ENCODE measurements at places on chromosomes 1 and 21.
A peak's percentile ranks its signal among the peaks of the same experiment; 100 is the strongest.

DNA sequence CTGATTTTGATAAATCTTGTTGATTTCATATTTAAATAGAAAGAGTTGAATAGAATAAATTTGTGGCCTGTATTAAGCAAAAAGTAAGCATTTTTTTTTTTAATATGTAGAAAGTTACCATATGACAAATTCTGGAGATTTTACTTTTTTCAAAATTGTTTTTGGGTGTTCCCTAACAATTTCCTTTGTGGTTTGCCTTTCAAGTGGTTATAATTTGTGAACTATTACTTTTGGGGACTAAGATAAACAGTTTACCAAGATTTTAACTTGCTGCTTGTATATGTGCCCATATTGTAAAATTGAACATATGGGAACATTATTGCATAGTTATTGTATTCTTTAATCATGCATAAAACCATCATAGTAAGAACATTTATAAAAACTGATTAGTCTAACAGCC lies 34.6 kb downstream of the SLC30A7 start:
- no peak for DNase-seq

DNA sequence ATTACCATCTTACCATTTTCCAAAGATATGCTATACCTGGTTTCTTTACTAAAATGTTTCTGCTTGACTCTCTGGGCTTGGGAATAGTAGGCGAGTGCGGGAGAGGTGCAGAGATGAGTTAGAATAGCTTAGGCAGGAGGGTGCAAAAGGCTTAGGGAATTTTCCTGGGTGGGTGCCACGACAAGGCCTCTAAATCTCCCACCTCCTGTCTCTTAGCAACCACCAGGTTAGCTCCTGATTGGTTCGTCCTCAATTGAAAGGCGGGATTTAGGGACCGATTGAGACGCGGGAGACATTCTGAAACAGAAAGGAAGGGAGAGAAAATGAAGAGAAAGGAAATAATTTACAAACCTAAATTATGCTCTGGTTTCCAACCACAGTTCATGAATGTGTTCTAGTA lies 3.1 kb downstream of the ACKR1 start:
- DNase-seq: no peak

- DNase-seq: no peak
These were observed 26.2 kb downstream of the HEYL start for GRCh38 chr1:39613250-39613649.

DNA sequence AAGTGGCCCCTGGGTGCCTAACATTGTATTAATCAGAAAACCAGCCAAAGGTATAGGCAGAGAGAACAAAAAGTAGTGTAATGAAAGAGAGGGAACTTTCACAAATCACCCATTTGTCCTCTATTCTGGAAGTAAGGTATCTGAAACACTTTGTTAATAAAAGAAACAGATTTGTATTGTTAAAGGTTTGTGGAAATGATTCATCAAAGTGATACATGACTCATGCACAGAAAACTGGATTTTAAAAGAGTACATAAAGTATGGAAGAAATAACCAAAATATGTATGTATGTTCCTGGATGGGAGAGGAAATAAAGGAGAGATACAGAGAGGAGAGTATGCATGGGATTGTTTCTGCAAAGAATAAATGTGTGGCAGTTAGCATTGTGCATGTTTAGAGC lies 126.8 kb downstream of the RGS21 start:
- no peak for DNase-seq

GRCh38 chr1:1917304-1917976 lies 1.6 kb downstream of the TMEM52 start:
- DNase-seq: no peak

DNA sequence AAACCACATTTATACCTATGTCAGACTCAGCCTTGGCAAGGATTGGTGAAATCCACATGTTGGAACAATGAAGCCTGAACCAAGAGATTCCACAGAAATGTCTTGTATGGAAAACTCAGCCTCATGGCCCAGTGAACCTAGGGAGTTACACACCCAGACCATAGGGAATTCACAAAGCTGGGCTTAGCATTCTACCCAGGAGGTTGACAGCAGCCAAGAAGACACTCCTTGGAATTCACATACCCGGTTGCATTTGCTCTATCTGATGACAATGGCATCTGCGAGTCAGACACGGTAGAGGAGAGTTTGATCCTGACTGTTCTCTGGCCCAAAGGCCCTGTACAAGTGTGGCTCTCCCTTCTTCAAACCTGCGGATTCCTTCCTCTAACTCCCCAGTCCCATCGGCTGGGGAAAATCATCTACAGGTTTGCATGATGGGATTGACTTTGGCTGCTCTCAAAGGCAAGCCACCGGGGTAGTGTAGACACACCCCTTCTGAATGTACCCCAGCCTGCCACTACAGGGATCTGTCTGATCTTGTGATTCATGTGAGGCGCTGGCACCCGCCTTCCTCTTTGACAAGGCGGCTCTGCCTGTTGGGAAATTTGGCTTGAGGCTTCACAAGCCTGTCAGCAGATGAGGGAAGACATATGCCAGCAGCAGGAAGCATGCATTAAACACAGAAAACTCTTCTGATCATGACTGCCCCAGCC lies 297.3 kb upstream of the KAZN start:
- no peak for DNase-seq

DNA sequence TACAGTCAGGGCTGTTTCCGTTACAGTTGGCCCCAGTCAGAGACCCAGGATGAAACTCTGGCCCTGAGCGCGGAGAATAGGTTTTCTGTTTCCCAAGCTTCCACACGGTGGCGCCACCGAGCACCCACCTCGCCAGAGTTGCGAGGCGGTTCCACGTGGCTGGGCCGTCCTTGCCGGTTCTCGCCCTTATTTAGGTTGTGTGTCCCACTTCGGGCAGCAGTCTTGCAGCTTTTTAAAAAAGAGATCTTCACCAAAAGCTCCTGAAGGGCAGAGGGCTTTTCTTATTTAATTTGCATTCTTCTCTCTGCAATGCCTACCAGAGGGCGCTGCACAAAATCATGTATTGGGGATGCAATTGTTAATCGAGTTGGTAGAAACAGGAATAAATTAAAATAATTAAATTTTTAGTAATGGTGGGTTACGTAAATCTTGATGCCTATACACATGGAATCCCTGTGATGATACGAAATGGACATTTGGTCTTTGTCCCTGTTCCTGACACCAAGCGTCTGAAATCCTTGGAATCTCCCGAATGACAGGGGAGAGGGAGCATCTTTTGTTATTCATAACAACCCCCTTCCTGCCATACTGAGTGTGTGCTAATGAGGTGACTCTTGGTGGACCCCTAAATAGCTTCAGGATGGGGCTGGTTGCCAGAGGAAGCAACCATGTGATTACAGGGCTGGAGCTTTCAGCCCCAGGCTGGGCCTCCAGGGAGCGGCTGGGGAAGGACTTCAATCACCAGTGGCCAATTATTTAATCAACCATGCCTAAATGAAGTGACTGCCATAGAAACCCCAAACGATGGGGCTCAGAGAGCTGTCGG lies 5.6 kb upstream of the S100A7 start:
- peak; percentile 85 for DNase-seq

GRCh38 chr1:222068937-222069336 lies 327.0 kb upstream of the DUSP10 start:
- no peak for DNase-seq

GRCh38 chr1:203360547-203361185 lies 9.7 kb upstream of the FMOD start:
- DNase-seq: no peak

DNA sequence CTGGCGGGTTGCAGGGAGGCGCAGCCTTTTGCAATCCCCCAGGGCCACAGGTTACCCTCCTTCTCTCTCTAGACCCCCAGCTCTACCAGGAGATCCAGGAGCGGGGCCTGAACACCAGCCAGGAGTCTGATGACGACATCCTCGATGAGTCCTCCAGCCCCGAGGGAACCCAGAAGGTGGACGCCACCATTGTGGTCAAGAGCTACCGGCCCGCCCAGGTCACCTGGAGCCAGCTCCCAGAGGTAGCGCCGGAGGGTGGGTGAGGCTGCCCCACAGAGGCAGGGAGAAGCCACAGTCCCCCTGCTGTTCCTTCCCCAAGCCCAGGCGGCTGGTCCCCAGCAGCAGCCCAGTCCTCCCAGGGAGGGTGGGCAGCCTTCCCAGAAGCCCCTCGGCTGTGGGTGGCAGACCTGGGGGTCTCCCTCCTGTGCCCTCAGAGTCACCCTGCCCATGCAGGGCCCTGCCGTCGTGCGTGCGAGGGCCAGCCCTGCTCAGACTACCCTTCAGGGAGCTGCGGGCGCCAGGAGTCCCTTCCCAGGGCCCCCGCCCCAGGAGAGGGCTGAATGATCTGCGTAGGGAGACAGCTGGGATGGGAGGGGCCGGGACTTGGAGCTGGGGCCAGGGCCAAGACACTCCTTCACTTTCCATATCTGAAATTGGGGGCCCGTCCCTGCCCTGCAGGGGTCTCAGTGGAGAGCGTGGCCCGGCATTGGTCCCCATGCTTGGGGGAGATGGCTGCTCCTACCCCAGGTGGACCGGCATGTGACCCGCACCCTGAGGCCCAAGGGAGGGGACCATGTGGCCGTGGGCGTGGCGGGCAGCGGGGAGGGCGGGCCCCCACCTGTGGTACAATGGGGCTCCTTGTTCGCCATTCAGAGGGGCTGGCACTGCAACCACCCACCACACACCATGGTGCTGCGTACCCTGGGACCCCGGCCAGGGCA lies 12.9 kb downstream of the ARHGEF16 start:
- no peak for DNase-seq

DNA sequence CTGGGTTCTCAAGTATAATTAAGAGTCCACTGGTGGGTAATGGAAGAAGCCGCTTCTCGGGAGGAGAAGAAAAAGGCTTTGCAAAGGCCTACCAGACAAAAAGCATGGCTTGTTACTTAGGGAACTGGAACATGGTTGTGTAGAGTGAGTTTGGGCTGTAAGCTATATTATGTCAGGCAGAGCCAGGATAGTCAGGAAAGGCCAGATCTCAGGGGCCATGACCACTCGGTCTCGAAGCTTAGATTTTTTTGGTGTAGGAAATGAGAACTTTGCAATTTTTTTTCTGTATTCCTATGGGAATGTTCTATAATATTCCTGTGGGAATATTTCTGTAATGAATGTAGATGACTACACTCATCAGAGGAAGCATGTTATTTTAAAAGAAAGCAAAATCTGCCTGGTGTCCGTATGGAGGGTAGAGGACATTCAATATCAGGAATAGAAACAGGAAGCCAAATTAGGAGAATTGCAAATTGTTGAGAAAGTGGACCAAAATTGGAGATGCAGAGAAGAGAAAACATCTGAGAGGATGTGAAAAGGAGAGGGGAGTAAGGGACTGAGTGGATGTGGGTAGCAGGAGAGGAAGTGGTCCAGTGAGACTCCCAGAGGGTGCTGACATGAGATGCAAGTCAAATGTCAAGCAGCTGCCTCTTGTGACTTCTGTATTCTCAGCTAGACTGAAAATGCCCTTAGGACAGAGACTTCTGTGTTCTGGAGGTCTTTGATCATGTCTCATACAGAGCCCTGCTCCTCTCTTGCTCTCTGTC lies 45.2 kb upstream of the HAO2 start:
- DNase-seq: no peak

DNA sequence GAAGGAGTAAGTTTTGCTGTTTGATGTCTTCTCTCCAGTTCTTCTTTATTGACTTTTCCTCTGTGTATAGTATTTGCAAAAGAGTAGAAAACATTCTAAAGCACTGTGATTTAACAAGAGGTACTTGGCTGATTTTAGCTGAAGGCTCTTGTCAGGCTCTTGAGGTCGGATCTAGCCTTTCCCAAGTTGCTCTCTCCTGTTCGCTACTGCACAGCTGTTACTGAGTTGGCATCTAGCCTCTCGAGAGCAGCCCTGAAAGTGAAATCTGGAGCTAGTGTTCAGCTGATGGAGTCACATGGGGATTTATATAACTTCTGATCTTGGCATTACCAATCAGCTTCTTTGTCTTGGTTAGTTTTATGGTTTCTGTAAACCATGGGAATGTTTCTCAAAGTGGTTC lies 193.1 kb downstream of the RYR2 start:
- DNase-seq: no peak

DNA sequence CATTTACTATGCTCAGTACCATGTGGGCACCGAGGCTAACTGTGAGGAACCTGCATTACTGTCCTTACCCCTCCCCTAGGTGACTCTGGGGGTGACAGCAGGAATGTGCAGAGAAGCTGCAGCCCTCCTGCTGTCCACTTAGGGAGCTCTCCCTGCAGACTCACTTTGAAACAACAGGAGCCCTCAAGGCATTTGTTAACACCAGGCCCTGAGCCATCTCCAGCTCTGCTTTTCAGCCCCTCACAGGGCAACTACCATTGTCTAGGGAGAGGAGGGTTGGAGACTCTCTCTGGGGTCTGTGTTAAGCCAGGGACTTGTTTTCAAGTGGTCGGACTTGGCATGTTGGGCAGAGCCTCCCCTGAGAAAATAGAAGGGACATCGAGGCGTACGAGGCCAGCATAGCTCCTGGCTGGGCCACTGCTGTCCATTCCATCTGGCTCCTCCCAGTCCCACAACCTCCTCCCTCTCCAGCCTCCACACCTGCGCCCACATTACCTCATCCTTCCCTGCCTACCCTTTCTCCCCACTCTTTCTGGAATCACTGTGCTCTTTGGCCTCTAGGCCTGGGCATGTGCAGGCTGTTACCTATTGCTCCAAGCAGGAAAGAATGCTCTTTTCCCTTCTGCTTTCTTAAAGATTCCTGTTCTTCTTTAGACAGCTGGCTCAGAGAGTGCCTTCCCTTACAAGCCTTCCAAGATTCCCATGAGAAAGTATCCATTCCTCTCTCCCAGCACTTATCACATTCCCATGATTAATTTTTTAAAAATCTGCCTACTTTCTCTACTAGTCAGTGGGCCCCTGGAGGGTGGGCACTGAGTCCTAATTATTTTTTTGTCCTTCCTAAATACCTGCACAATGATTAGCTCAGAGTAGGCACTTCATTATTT lies 102.7 kb upstream of the GCLM start:
- DNase-seq: no peak

GRCh38 chr1:185284116-185284515 lies 32.9 kb downstream of the IVNS1ABP start:
- no peak for DNase-seq

- no peak for DNase-seq
These were observed 47.3 kb upstream of the RCC1 start for GRCh38 chr1:28458237-28459228.

- no peak for DNase-seq
These were observed 75.9 kb upstream of the ETS2 start for GRCh38 chr21:38729754-38730379.

DNA sequence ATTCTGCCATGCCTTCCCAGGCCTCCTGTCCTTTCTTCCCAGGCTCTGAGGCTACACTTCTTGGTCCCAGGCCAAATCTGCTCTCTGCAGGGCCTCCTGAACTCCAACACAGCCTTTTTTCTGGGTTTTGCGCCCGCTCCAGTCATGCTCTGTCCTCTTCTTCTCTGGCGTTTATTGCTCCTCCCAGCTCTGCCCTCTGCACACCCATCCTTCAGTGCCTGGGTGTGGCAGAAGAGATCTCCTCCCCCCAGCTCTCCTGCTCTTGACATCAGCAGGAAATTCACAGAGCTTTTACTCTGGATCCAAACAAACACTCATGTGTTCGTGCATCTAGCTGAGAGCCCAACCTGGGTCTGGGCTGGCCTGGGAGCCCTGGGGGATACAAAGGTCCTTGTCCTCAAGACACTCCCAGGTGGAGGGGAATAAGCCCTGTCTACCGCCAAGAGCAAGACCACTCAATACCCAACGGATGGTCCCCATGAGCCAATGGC lies 22.9 kb upstream of the EPS8L3 start:
- DNase-seq: no peak

GRCh38 chr1:153578936-153579335 lies 13.3 kb upstream of the S100A2 start:
- no peak for DNase-seq

All from activated T-cell treated with anti-CD3 and anti-CD28 coated beads, Interleukin-2, amount 50 U/mL, for 48 hours (primary cell).